Anterior cingulate cortex (tissue), 58 donors: ENCODE measurements at places on chromosomes 6 and 20.

DNA sequence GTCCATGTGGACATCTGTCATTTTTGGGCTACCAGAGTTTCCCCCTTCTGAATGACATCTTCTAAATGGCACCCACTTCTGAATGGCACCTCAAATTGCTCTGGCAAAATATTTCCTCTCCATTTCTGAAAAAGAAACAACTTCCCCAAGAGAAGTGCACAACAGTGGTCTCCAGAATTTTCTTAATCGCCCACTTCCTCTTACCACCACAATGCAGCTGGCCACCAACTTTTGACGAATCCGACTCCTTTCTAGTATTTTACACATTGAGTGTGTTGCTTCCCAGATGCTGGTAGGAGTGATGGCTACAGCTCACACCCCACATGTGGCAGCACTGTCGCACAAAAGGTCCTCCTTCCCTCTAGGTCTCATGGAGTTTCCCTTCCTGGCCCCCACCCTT is 216.1 kb downstream of the FOXA2 start:
- DNase-seq: no peak

- DNase-seq: no peak
Observed at GRCh38 chr20:16216914-16217230, 356.4 kb downstream of the KIF16B start.

GRCh38 chr6:113362301-113363047 is 494.7 kb upstream of the MARCKS start:
- no peak for DNase-seq

DNA sequence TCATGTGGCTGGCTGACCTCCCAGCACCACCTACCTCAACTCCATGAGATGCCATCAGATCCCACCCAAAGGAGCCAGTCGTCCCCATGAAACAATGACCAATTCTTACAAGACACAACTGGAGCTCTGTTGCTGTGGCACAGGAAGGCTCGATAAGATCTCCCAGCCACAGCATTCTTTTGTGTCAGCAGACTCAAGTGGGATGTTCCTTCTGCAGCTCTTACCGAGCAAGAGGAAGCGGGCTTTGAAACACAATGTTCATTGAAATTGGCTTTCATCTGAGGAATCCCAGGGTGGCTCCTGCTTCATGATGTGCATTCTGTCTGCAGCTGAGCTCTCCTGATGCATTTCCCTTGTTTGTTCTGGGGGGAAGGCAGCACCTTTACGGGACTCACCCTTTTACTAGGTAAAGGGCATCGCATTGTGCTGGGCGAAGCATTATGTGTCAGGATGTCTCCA is 222.0 kb upstream of the SGK1 start:
- DNase-seq: no peak

- peak; percentile 2 for DNase-seq
Observed at GRCh38 chr6:83518816-83519480, 6.6 kb downstream of the PRSS35 start.

DNA sequence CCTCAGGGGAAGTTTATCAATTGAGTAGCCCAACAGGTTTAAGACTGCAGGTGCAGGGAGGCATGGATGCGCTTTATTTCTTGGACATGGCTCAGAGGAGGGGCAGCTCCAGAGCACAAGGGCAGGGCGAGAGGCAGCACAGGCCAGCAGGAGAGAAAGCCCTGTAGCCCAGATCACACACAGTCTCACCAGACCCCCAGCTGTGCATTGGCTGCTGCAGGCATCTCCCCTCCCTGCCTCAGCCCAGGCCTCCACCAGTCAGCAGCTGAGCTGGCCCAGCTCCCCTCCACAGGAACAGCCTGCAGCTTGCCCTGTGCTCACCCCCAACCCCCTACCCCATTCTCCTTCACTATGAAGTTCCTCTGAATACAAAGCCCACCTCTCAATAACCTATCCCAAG is 24.7 kb downstream of the MRPL14 start:
- DNase-seq: no peak

DNA sequence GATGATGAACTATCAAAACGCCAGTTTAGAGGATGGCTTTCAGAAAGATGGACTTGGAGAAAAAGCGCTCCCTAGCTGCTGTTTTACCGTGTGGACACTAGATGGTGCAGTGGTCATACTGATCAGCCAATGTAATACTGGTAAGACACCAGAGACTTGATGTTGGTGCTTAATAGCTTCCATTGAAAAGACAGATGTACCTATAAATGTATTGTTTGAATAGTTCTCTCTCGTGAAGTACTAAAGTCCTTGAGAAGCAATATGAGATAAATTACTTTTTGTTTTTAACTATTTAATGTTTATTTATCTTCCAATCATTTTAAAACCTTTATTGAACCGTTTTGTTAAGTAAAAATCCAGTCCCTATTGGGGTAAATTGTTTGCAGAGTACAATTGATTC is 63.9 kb upstream of the FUCA2 start:
- DNase-seq: peak; percentile 5

DNA sequence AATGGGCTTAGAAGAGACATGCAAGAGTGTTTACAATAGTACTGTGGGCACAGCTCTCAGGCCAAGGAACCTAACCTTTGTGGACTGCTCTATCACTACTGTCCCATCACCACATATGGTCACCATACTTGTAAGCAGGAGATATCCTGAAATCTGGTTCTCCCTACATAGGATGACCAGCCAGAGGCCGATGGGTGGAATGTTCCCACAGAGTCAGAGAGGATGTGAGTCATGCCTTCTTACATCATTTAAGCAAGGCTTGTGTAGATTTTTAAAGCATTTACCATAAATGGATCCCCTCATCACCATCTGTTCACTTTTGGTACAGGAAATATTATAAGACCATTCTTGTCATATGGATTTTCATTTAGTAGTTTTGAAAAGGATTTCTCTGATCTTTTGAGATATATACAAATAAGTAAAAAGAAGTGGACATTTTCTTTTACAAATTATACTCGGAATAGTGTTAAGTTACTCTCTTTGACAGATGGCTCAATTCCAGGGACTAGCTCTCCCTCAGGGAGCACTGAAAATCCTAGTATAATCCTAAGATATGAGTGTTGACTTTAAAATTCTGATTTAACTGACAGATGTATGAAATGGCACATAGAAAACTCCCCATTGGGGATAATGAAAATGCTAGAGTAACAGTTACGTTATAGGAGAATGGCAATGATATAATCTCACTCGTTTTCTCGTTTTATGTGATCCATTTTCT is 6.6 kb downstream of the HTR1B start:
- no peak for DNase-seq

- DNase-seq: no peak
Observed at GRCh38 chr6:139595183-139595582, 220.7 kb upstream of the CITED2 start.

DNA sequence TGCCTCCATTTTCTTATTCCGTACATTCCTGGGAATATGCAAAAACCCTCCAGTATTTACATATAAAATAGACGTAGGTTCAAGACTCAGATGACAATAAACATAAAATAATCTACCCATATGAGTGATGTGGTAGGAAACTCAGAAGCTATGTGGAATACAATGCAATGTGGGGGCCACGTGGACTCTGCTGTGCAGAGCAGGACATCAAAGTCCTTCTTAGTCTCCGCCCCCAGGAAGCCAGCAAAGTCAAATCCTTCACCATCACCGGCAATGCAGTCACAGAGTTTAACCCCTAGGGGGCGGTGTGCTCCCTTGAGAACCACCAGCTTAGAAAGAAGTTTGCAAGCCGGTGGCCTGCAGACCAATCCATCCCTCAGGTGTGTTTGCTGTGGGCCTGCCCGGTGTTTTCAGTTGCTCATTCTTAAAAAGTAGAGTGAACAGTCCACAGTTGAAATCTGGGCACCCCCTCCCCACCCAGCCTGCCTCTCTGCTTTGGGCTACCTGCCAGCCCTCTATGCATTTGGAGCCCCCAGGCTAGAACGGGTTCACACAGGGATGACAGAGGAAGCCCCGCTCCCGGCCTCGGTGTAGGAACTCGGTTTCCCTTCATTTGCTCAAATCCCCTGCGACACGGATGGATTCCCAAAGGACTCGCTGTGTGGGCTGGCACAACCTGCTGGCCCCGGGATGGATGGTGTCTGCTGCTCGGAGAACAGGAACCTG is 59.9 kb downstream of the SULF2 start:
- peak; percentile 46 for DNase-seq

- DNase-seq: no peak
Observed at GRCh38 chr6:35905141-35905785, 15.6 kb downstream of the SRPK1 start.

GRCh38 chr20:32195581-32195980 is 12.0 kb downstream of the PLAGL2 start:
- DNase-seq: no peak

DNA sequence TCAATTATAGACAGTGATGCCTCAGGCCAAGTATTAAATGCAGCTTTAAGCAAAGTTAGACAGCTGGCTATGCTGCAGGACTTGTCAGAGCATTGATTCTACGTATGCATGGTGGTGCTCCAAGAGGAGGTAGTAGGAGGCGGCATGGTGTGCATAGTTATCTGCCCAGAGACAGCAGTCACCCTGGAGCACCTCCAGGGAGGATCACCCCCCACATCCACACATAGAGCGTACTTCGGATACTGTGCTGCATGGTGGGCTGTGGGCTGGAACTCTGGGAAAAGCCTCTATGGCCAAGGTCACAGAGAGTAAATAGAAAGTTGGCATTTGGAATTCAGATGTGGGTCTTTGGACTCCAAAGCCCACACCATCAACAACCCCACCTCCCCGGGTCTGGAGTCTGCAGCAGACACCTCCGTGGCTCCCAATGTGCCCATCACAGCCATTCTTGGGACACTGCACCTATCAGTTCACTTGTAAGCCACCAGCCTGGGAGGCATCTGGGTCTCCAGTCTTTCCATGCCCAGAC is 64.5 kb upstream of the STX16 start:
- no peak for DNase-seq

- no peak for DNase-seq
Observed at GRCh38 chr6:33676416-33677142, 34.9 kb downstream of the UQCC2 start.

GRCh38 chr20:17709361-17710293 is 9.9 kb downstream of the BANF2 start:
- no peak for DNase-seq

GRCh38 chr6:44002067-44002592 is 125.1 kb downstream of the MRPL14 start:
- DNase-seq: no peak

DNA sequence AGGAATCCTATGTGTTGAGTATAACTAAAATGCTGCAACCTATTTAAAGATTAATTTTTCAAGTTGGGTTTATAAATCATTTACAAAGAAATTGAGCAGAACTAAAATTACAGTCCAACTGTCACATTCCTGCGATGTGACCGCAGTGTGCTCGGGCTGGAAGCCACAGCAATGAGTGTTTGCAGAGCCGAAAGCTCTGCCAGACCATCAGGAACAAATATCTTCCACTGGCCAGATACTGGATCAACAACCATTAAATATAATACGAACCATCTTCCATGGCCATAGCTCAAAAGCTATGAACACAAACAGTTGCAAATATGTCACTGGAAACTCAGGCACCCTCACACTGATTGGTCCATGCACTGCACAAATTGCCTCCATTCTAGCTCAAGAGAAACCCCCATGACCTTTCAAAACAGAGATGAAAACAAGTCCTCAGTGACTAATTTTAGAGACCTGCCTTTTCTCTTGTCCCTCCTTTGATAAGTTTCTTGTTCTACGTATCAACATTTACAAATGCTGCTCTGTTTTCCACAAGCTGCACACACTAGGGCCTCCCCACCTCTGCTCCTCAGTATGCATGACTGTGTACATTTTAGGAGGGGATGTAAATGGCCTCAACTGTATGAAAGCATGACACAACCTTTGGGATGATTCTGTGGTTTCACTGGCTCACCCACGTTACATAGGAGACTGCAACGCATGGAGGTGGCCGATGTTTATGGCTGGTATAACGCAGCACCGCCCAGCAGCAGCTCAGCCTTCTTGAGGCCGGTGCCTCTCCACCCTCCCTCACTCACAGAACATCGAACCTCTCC is 171.7 kb downstream of the WDR27 start:
- DNase-seq: no peak

DNA sequence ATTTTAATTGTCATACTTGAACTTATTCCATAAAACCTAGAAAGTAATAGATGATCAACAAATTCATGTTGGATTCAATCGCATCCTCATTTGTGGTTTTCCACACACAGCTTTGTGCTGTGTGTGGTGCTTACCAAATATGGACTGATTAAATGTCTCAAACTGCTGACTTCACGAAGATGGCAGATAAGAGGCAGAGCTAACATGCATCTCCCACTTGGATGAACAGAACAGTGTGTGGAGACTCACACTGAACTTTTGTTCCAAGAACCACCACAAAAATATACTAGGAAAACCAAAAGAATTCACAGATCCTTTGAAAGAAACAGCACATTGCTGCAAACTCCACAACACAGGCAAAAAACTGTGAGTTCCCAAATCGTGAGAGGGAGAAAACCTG is 603.7 kb downstream of the TENT5A start:
- no peak for DNase-seq

GRCh38 chr6:137033828-137034227 is 10.9 kb downstream of the IL20RA start:
- no peak for DNase-seq

GRCh38 chr6:90500458-90500857 is 86.4 kb downstream of the MAP3K7 start:
- no peak for DNase-seq

DNA sequence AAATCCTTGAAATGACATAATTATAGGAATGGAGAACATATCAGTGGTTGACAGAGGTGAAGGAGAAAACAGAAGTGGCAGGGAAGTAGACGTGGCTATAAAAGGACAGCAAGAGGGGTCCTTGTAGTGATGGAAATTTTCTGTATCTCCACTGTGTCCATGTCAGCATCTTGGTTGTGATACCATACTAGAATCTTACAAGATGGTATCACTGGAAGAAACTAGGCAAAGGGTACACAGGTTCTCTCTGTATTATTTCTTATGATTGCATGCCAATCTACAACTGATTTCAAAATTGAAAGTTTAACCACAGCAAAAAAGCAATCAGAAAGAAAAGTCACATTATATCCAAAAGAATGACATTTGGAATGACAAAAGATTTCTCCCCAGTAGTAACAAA is 16.4 kb upstream of the ZC3H12D start:
- DNase-seq: no peak

DNA sequence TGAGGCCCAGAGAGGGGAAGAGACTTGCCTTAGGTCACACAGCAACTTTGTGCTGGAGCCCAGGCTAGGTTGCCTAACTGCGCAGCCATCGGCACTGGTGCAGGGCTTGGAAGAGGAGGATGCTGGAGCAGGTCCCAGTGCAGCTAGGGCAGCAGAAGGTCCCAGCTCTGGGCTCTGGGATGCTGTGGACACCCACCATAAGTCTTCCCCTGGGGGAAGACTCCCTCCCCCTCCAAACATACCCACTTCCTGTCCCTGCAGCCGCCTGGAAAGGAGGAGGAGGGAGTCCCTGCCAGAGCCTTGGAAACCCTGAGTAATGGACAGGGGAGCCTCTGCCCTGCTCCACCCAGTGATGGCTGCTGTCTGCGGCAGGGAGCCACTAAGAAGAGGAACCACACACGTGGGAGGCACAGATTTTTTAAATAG is 93.6 kb downstream of the NCR2 start:
- no peak for DNase-seq

- DNase-seq: peak; percentile 5
Observed at GRCh38 chr20:6632187-6632586, 135.3 kb upstream of the BMP2 start.
